ENCODE measurements at places on chromosomes 12 and 14.

DNA sequence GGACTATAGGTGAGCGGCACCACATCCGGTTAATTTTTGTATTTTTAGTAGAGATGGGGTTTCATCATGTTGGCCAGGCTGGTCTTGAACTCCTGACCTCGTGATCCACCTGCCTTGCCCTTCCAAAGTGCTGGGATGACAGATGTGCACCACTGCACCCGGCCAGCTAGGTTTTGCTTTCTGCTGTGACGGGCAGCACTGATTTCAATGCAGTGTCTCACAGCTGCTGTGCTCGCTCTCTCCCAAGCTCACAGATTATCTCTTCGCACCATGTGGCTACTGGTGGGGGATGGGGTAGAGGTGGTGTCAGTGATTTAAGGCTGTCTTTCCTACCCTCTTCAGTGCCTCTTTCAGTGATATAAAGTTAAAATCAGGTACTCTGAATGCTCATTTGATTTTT, 909.1 kb downstream of the TRHDE start:
- DNase-seq = no peak

DNA sequence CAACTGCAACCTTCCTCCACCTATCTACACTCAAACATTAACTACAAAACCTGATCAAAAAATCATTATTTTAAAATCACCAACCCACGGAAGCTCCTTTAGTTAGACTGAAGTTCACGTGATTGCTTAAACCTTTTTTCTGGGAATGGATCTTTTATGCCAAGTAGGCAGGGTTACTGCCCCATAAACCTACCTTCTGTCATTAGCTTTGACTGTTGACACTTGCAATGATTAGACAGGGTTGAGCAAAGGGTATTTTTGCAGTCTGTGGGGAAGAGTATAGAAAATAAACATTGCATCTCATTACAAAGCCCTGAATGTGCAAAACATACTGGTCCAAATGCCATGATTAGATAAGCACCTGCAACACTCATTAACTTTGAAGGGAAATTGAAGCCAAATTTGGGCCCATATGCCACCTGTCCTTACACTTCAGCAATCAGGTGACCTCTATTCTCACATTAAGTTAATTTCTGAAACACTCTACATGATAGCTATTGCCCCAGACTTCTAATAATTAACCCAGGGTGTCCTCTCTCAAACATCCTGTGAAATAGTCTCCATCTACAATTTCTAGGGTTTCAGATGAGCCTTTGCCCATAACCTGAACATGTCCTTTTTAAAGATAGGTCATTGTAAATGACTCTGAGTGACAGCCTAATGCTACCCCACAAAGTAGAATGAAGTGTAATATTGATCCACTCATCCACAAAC, 156.0 kb upstream of the PLEKHG7 start:
- no peak for DNase-seq

DNA sequence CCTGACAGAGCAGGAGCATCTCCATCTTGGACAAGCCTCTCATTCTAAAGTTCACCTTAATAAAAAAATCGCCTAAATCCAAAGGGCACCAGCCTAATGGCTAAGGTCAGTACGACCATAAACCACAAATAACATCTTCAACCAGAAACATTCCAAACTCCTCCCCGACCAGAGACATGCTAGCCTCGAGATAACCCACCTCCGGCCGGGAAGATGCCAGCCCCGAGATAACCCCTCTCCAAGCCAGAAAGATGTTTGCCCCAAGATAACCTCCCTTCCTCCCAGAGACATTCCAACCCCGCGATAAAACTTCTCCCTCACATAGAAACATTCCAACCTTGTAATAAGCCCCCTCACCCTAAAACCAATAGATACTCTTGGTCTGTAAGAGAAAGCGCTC, 86.8 kb upstream of the PKP2 start:
- no peak for DNase-seq

DNA sequence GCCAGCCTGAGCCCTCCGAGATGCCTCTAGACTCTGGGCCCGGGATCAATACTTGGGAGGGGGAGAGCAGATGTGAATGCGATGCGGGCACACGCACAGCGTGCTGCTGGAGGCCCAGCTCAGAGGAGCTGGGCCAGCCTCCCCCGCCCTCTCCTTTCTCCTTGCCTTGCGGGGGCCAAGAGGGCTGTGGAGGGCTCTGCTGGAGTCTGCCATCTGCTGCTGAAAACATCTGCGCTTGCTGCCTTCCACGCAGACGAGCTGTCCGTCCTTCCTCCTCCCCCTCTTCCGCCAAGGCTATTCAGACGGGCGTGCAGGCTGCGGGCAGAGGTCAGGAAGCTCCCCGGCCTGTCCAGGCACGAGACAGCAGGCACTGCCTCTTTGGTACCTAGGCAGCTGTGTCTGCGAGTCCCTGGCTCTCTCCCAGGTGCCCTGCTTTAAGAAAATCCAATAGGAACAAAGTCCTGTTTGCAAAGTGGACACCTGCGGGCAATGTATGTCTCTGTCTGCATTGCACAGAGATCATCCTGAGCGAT, 75.2 kb downstream of the SPRING1 start:
- no peak for DNase-seq

GRCh38 chr12:13374793-13375192, 178.3 kb downstream of the EMP1 start:
- no peak for DNase-seq

DNA sequence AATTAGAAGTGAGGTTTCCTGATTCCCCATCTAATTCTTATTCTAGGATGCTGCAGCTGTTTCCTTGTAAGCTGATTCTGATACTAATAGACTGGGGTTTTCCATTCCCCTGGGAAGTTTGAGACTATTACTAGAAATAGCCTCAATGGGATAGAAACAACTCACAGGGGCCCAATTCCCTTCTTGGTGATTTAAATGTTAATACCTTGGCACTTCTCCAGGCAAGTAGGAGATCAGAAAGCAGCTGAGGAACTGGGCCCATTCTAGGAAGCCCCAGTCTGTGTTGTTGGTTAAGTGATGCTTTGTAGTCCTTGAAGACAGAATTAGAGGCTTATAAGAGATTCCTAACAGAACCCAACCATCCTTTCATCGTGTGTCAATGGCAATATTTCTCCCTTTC, 407.0 kb upstream of the SEL1L start:
- DNase-seq = no peak

GRCh38 chr12:108629824-108630476, 3.7 kb downstream of the SELPLG start:
- no peak for DNase-seq

DNA sequence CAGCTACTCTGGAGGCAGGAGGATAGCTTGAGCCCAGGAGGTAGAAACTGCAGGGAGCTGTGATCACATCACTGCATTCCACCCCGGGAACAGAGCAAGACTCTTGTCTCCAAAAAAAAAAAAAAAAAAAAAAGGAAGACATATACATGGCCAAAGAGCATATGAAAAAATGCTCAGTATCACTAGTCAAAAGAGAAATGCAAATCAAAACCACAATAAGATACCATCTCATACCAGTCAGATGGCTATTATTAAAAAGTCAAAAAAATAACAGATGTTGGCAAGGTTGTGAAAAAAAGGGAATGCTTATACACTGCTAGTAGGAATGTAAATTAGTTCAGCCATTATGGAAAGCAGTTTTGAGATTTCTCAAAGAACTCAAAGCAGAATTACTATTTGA, 174.8 kb upstream of the ATF7IP start:
- DNase-seq = no peak

DNA sequence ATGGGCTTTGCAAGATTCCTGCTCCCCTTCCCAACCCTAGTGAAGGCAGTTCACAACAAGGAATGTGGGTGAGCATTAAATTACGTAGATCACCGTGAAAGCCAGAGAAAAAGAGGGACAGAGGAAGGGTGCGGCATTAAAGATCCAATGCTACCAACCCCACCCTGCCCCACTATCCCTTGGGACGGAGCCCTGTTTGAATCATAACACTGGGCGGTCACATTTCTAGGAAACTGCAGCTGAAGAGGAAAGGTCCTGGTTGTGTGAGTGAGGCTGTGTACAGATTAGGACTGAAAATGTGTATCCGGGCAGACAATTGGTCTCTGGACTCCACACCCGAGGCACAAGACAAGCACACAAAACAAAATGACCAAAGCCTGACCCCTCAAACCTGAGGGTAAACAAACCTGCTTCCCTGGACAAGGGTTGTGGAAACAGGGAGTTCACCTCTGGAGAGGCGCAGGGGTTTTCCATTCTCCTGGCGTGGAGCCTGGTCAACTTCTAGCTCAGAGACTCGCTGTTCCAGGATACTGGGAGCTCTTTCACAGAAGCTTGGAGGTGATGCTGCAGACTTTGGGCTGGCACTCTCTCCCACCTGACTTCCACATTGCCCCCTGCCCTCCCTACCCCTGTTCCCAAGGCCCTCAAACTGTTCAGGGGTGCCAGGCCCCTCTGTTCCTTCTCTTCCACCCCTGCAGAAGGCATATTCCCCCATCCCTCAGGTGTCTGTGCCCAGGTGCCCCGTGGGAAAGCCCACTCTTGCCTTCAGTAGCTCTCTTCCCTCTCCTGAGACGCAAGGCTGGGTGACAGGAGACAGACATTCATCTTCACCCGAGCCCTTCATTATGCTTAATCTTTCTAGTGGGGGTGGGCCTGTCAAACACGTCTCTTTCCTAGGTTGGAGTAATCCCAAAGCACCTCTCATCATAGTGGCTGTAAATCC, 16.5 kb downstream of the NINJ2 start:
- no peak for DNase-seq

DNA sequence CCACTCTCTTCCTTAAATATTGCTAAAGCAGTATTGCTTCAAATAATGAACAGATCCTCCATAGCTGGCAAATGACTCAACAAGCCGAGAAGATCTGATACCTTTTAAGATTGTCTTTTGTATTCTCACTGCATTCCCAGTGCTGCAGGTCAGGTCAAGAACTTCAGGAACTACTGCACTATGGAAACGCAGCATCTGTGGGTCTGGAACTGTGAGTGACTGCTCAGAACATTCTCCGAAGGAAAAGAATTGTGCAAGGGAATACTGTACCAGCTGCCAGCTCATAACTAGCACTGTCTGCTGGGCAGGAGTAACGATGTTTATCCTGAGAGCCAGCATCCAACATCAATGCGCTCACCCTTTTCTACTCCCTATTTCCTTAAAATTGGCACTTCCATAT, 348.0 kb upstream of the SOX5 start:
- no peak for DNase-seq

DNA sequence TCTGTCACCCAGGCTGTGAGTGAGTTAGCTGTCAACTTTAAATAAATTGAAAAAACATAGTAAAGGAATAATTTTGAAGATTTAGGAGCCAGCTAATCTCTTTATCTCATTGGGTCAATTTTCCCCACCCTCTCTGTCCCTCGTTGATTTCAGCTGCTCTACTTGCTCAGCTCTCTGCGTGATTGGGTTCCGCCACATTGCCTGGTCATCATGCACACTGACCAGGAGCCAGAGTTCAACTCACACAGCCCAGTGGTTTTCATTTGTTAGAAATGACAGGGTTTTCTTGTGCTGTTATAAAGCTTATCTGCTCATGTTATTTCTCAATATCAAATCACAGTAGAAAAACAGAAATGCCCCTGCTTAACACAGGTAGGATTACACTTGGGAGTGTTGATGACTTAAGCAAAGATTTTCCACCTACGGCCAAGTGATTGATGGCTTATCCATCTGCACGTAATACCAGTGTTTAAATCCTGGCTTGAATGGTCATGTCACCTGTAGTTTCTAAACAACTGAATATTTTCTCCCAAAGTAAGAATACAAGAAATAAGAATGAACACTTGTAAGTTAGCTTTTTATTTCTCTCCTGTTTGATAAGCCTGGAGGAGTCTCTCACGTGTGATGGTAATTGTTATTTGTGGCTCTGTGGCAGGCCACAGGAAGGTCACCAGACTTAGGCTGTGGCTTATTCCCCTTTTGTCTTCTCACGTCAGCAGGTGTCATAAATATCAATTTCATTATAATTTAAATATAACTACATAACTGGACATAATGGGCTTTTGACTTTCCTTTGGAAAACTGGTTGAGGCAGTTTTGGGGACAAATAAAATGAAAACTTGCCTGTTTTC, 367.2 kb upstream of the DDHD1 start:
- DNase-seq = no peak

GRCh38 chr12:75011120-75011519, 198.5 kb downstream of the KCNC2 start:
- no peak for DNase-seq

DNA sequence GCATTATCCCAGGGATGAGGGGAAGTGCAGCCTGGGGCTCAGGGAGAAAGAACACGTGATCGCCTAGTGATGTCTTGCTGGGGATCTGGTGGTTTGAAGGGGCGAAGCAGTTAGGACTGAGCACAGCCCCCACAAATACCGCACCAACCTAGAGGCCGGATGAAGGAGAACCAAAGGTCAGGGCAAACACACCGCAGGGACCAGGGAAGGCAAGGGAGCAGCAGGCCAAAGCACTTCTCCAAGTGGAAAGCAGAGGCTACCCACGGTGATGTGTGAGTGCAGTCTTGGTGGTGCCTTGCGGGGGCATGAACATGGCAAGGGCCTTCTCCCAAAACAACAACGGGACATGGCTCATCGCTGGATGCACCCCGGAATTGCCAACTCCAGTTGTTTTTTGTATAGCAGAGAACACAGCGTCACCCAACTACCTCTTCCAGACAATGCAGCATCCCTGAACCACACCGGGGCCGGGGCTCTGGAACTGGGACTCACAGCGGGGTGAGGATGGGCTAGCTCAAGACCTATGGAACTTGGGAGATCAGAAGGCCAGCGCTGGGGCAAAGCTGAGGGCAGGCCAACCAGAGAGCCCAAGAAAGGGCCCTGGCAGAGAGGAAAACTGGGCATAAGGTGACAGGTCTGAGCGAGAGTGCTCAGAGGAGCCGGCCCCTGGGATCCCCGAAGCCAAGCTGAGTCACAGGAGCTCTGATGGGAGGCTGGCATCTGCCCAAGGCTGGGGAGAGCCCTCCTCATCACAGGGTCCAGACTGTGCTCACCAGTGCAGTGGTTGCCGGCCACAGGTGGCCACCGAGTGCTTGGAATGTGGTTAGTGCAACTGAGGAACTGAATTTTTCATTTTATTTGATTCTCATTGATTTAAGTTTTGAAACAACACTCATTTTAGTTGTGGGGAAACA, 11.1 kb downstream of the GALNT16 start:
- no peak for DNase-seq

DNA sequence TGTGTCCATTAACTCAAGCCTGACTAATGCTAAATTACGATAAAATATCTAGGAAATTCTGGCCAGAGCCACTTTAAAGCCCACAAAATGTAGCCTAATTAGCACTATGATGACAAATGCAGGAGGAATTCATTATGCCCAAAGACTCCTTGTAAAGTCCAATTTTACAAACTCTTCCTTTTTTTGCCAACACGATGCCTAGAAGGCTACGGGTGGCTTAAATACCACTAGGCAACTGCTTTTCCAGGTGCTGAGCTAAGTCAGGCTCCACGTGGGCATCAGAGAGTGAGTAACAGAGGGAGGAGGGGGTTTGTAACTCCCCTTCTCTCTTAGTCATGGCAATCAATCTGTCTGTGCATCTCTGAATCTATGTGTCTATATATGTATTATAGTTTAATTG, 172.4 kb upstream of the NTF3 start:
- no peak for DNase-seq

DNA sequence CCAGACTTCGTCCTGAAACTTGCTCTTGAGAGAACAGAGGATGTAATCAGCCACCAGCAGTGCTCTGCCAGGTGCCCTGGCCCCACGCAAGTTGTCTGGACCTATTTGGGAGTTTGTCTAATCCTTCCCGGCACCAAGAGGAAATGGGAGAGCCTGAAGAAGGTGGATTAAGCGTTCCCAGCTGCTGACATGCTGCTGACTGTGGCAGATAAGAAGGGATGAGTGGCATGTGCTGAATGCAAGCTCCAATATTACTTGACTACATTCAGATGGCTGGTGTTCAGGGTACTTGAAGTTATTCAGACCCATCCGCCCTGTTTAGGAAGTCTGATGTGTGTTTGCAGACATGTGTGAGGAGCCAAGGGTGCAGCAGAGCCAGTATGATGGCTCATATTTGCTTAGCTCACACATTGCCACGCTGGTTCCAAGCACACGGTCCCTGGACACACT, 440.6 kb upstream of the CCDC196 start:
- no peak for DNase-seq
